Stimulated activated CD4-positive, alpha-beta T cell treated with anti-CD3 and anti-CD28 coated beads, Interleukin-4, amount 100 ng/mL, for 24 hours (primary cell): ENCODE measurements at places on chromosomes 6 and 20.

DNA sequence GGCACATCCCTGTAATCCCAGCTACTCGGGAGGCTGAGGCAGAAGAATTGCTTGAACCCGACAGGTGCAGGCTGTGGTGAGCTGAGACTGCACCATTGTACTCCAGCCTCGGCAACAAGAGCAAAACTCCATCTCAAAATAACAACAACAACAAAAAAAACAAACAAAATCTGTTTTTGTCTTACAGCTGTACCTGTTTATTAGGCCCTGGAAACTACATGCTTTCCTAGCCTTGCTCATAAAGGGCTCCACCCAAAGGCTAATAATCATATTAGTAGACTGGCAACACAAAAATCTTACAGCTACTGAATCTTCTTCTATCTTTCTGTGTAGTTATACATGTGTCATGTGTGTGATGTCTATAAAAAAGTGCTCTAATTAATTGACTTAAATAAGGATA, 503.9 kb upstream of the EYS start:
- DNase-seq, result no peak

GRCh38 chr6:32627831-32628230, 9.4 kb upstream of the HLA-DQA1 start:
- peak; percentile 33 for DNase-seq

GRCh38 chr6:89360415-89360999, 8.0 kb upstream of the UBE2J1 start:
- no peak for DNase-seq

- DNase-seq, result no peak
Observed at GRCh38 chr6:45054610-45055009, 273.5 kb upstream of the RUNX2 start.

DNA sequence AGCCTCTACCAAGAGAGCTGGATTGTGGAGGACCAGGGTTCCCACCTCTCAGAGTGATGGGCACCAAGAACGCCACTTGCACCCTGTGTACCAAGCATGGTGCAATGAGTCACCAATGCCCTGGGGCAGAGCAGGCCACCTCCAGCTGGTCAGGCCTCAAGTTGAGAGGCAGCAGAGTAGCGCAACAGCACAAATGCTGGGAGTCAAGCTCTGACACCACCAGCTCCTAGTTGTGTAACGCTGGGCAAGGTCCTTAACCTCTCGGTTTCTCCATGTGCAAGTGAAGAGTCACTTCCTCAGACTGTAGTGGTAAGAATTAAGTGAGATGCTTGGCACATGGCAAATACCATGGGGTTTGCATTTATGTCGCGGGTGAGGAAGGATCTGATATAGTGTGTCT, 25.6 kb downstream of the GFOD1 start:
- no peak for DNase-seq

DNA sequence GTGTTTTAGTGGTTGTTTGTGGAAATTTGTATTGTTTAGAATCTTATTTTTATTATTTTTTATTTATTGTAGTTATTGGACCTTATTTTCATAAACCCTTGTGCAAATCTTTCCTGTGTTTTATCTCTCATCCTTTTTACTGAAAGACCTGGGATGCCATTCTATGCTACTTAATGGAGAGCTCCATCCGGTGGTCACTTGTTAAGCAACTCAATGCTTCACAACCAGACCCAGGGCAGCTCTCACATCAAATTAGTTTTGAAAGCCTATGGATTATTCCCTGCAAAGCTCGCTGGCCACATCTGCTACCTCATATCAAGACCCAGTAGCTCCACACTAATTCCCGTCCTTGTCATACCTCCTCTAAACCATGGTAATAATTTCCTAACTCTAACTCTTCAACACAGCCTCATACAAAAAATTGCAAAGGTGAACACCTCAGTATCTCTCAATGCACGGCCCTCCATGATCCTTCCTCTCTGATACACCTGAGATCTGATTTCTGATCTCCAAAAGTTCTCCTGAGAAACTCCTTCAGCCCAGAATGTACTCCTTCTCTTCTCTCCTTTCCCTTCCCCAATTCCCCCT, 296.6 kb upstream of the MANEA start:
- DNase-seq, result no peak

DNA sequence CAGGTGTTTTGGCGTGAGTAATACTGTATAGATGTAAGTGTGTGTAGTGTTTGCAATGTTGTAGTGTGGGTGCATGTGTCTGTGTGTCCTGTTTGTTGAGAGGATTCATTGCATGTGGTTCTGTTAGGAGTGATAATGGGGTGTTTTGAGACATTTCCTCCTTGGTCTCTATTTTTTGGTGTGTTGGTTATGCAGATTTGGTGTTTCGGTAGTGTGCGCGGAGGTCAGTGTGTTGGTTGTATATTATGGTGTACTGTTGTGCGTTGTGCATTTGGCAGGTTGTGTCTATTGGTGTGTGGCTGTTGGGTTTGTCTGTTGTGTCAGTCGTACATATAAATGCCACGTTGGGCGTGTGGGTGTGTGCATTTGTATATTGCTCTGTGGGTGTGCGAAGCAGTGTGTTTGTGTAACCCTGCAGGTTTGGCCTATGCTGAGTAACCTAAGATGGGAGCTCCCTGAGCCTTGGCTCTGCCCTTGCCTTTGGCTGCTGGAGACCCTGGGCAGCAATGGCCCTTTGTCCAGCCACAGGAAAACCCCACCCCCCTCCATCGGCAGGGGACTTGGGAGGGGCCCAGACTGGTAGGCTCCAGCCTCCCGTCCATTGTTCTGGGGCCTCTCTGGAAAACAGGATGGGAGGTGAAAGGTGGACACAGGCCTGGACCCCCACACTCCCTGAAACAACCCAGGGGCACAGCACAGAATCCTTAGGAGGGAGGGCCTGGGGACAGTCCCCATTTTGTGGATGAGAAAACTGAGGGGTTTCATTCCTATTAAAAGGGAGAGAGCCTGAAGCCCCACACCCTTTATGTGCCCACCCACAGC, 10.3 kb upstream of the ID1 start:
- DNase-seq, result no peak

DNA sequence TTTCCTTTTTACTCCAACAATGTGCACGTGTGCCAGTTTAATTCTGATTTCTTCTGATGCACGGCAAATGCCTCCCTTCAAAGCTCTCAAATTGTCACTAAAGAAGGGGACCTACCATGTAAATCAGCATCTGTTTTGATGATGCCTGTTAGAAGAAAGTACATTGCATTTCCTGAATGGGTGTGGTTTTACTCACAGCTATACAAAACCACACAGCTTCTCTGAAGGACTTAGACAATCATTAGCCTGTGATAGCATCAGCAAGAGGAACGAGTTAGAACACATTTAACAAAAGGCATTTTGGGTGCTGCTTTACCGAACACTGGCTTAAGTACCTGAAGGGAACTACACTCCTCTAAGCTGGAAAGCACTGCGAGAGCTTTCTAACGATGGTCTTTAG, 109.4 kb downstream of the ATXN1 start:
- no peak for DNase-seq

- DNase-seq, result no peak
Observed at GRCh38 chr20:61576372-61576771, 324.3 kb downstream of the CDH4 start.

- no peak for DNase-seq
Observed at GRCh38 chr20:37804584-37805566, 98.1 kb upstream of the VSTM2L start.

GRCh38 chr6:129641344-129641743, 68.6 kb downstream of the ARHGAP18 start:
- no peak for DNase-seq

- peak; percentile 60 for DNase-seq
Observed at GRCh38 chr6:12289933-12290820, at the start of gene EDN1. Gene EDN1, plus strand, starts transcription at chr6:12290361. Its CDS starts 269 bp downstream, at chr6:12290630.

DNA sequence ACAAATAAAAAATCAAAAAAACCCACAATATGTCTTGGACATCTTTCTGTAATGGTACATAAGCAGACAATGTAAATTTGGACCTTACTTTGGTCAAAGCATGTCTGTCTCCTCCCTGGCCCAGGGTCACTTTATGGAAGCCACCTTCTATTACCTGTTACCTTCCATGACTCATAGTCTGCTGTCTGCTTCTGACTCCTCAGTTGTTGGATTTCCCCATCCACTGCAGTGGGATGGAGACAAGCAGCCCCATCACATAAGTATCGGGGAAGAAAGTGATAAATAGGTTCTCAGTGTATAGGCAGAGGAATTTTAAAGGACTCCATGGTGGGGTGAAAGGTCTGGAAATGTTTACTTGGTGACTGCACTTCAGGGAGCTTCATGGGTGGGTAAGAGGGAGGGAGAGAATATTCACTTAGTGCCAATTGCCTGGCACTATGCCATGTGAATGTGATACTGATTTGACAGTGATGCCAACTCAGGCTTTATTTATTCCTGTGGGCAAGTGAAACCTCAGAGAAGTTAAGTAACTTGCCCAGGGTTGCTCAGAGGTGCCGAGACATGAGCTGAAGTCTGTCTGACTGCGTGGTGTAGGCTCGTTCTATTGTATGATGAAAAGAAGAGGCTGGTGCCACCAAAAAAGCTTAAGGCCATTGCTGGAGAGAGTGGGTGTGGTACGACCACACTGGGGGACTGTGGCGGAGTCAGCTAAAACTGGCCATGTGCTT, 175.6 kb upstream of the RNF24 start:
- no peak for DNase-seq
